ENCODE measurements at places on chromosomes 2 and 18. TPM values are rescaled to one million over a fixed set of nuclear protein-coding genes. Genes with fewer than 3 reads are reported as not detected.

GRCh38 chr2:152242787-152243472 lies 67.4 kb upstream of the STAM2 start:
- no peaks in the 10 kb centered on the region for H3K4me1 ChIP-seq
- no peaks in the 10 kb centered on the region for H3K27me3 ChIP-seq
- H3K27ac ChIP-seq = no peak overlapping the region
- DNase-seq = no peak
- H3K36me3 ChIP-seq = no peaks in the 10 kb centered on the region
- no peak overlapping the region for H3K4me3 ChIP-seq

- DNase-seq = peak; percentile 86
- no peaks in the 10 kb centered on the region for H3K36me3 ChIP-seq
Measured at GRCh38 chr2:230068016-230068650, 591 bp downstream of the SLC16A14 start.

DNA sequence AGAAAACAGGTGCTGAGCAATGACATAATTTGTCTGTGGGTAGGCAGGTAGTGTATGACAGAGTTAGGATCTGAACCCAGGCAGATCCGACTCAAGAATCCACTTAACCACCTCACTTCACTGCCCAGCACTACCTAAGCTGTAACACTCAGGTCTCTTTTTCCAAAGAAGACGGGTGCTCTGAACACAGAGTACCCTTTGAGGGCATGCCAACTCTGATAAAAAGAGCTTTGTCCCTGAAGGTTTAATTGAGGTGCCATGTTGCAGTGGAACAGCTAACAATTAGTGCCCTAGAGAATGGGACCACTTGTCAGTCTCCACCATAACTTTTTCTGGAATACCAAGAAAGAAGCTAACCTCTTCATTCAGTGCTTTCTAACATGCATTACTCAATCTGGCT lies 11.3 kb downstream of the ABHD3 start:
- H3K4me1 ChIP-seq = no peaks in the 10 kb centered on the region
- H3K27me3 ChIP-seq = no peaks in the 10 kb centered on the region
- no peak overlapping the region for H3K4me3 ChIP-seq
- peaks cover 3% of the 10 kb centered on the region for H3K36me3 ChIP-seq
- no peak overlapping the region for H3K27ac ChIP-seq

GRCh38 chr2:59322005-59322404 lies 1080.9 kb upstream of the FANCL start:
- H3K4me3 ChIP-seq = no peak overlapping the region
- DNase-seq = no peak
- H3K4me1 ChIP-seq = no peaks in the 10 kb centered on the region
- H3K27ac ChIP-seq = no peak overlapping the region
- H3K36me3 ChIP-seq = no peaks in the 10 kb centered on the region

DNA sequence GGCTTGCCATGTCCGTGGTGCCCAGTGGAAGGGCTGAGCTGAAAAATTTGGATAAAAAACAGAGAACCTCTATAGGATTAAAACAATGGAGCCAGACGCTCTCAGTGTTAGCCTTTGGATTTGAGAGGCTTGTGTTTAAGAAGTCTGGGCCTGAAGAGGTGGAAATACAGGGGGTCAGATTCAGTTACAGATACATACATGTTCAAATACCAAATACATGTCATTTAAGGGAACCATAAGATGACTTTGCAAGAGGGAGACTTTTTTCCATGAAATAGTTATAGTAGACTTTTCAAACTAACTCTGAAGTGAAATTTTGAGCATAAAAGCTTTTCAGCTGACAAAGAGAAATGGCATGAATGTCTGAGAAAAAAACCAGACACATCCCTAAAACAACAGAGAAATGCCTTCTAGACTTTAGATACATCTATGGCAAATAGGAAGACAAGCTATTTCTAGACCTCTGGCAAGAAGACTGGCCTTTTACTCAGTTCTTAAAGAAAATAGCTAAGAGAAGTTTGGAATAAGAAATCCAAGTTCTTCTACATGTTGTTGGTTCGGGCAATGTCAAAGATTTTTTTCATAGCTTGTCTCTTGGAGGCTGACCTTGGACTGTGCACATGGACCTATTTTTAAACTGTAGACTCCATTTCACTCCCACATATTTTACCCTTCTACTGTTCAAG lies 112.9 kb downstream of the LTBP1 start:
- DNase-seq = no peak
- H3K27ac ChIP-seq = peak overlapping the region; percentile 99
- peak overlapping the region; percentile 78 for H3K4me3 ChIP-seq
- H3K4me1 ChIP-seq = peaks cover 5% of the 10 kb centered on the region

- peaks cover 4% of the 10 kb centered on the region for H3K4me1 ChIP-seq
- H3K27ac ChIP-seq = no peak overlapping the region
- DNase-seq = no peak
- no peak overlapping the region for H3K4me3 ChIP-seq
Measured at GRCh38 chr2:86631846-86632485, 8.3 kb upstream of the RNF103 start.

DNA sequence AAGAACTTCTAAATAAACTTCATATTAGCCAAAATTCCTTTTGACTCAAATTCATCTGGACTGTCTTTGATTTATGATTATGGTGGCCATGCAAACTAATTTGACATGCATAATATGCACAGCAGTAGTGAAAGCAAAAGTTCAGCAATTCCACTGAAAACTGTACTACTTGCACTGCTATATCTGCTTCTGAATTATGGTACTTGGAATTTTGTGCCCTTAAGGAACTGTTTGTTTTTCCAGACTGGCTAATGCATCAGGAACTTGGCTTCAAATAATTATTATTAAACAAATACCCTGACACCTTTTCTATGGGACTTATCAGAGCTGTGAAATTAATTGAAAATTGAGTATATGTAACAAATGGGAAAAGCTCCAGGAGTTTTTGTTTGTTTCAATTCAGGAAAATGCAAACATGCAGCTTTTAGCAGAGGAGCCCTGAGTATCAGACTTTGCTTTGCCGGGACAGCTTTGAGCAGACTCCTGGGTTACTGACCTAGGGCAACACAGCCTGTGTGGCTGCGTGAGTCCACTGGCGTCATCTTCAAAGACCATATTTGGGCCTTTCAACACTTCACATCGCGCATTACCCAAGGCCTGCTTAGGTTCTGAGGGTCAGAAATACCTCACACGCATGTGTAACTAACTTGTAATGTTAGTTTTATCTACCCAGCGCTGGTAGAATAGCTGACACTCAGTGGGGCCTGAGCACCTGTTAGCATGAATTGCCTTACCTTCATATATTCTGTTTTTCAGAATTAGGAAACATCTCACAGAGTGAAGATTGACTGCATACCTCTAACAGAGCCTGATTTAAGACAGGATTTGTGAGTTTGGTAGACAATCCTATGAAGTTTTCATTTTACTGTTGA lies 35.4 kb downstream of the CFAP221 start:
- H3K27ac ChIP-seq = no peak overlapping the region
- no peaks in the 10 kb centered on the region for H3K27me3 ChIP-seq
- H3K4me3 ChIP-seq = no peak overlapping the region
- DNase-seq = no peak
- no peaks in the 10 kb centered on the region for H3K4me1 ChIP-seq

GRCh38 chr2:143259368-143259958 lies 130.2 kb downstream of the ARHGAP15 start:
- H3K27me3 ChIP-seq = no peaks in the 10 kb centered on the region
- no peak overlapping the region for H3K27ac ChIP-seq
- DNase-seq = peak; percentile 62
- H3K4me3 ChIP-seq = no peak overlapping the region

- no peaks in the 10 kb centered on the region for H3K27me3 ChIP-seq
- H3K27ac ChIP-seq = no peak overlapping the region
- H3K4me1 ChIP-seq = no peaks in the 10 kb centered on the region
- no peaks in the 10 kb centered on the region for H3K36me3 ChIP-seq
- no peak overlapping the region for H3K4me3 ChIP-seq
Measured at GRCh38 chr2:10407432-10407831, 40.7 kb downstream of the ODC1 start.

The GALNT5 gene
- total RNA-seq = 4.5 TPM

The ALPI gene
- total RNA-seq = not detected

The SPATS2L gene
- total RNA-seq = 67.5 TPM
